Esophagus squamous epithelium (tissue), 5 donors: ENCODE measurements at places on chromosomes 11 and 22. TPM values are rescaled to one million over a fixed set of nuclear protein-coding genes. Genes with fewer than 3 reads are reported as not detected.

Gene CCDC116
- total RNA-seq: not detected

Gene MMP3
- total RNA-seq: not detected

Gene ESAM
- total RNA-seq: 10.6 TPM

Gene DGAT2
- total RNA-seq: 6.1 TPM

Gene TSPAN18
- 4.4 TPM for total RNA-seq

Gene FREY1
- total RNA-seq: 1.2 TPM

Gene WBP2NL
- 0.08 TPM for total RNA-seq

Gene PARVB
- 4.6 TPM for total RNA-seq

Gene OR5T3
- not detected for total RNA-seq

Gene OSM
- 0.19 TPM for total RNA-seq

Gene PRAME
- not detected for total RNA-seq

Gene OR10G4
- not detected for total RNA-seq

Gene SPDYC
- total RNA-seq: not detected

Gene KLHL35
- 0.62 TPM for total RNA-seq

Gene CHRNA10
- total RNA-seq: 0.38 TPM

Gene CD3D
- 7.6 TPM for total RNA-seq

Gene MRGPRF
- total RNA-seq: 14.3 TPM

Gene PTPN5
- 0.85 TPM for total RNA-seq

Gene PHLDA2
- 10.2 TPM for total RNA-seq

Gene KRTAP5-8
- total RNA-seq: not detected

Gene MYRF
- total RNA-seq: 0.95 TPM

Gene C11orf16
- total RNA-seq: not detected

Gene NCR3LG1
- total RNA-seq: 3.2 TPM

Gene VSIG2
- 5.5 TPM for total RNA-seq

Gene OR5P2
- not detected for total RNA-seq

Gene CCDC117
- 9.8 TPM for total RNA-seq

Gene NLRP6
- total RNA-seq: not detected

Gene AQP11
- 0.19 TPM for total RNA-seq

Gene APOA5
- total RNA-seq: not detected

Gene CLMP
- total RNA-seq: 20.7 TPM

Gene LZTR1
- 26.6 TPM for total RNA-seq

Gene APOL3
- total RNA-seq: 6.8 TPM

Gene MMP7
- total RNA-seq: 35.8 TPM

Gene PRR33
- total RNA-seq: not detected

Gene DRD4
- total RNA-seq: not detected

Gene TECTA
- not detected for total RNA-seq

Gene FIBIN
- 9.8 TPM for total RNA-seq

Gene PANX3
- not detected for total RNA-seq

Gene OR5M11
- total RNA-seq: not detected

Gene KRTAP5-11
- not detected for total RNA-seq

Gene TSGA10IP
- not detected for total RNA-seq

Gene CRYAB
- total RNA-seq: 29.8 TPM

Gene TPST2
- 40.6 TPM for total RNA-seq

Gene DRICH1
- total RNA-seq: not detected

Gene STK33
- total RNA-seq: not detected

Gene NXPE1
- total RNA-seq: not detected

Gene NEFH
- total RNA-seq: not detected

Gene SHANK3
- 4.4 TPM for total RNA-seq

Gene ZNF280A
- total RNA-seq: not detected

Gene ARHGAP42
- total RNA-seq: 6.4 TPM

Gene LAMTOR1
- total RNA-seq: 99.1 TPM

Gene OR4A16
- total RNA-seq: not detected
